GM12891 (cell line): ENCODE measurements at places on chromosomes 13 and 19.
A peak's percentile ranks its signal among the peaks of the same experiment; 100 is the strongest.

DNA sequence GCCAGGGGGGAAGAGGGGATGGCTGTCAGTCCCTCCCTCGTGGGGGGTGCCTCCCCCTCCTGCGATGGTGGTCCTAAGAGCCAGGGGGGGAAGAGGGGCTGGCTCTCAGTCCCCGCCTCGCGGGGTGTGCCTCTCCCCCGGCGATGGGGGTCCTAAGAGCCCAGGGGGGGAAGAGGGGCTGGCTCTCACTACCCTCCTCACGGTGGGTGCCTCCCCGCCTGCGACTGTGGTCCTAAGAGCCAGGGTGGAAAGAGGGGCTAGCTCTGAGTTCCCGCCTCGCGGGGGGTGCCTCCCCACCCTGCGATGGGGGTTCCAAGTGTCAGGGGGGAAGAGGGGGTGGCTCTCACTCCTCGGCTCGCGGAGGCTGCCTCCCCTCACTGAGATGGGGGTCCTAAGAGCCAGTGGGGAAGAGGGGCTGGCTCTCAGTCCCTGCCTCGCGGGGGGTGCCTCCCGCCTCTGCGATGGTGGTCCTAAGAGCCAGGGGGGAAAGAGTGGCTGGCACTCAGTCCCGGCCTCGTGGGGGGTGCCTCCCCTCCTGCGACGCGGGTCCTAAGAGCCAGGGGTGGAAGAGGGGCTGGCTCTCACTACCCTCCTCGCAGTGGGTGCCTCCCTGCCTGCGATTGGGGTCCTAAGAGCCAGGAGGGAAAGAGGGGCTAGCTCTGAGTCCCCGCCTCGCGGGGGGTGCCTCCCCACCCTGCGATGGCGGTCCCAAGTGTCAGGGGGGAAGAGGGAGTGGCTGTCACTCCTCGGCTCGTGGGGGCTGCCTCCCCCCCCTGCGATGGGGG is 2325.6 kb upstream of the PCDH20 start:
- no peak for DNase-seq

- no peak for DNase-seq
Measured at GRCh38 chr13:28340272-28340793, 154.6 kb downstream of the FLT1 start.

DNA sequence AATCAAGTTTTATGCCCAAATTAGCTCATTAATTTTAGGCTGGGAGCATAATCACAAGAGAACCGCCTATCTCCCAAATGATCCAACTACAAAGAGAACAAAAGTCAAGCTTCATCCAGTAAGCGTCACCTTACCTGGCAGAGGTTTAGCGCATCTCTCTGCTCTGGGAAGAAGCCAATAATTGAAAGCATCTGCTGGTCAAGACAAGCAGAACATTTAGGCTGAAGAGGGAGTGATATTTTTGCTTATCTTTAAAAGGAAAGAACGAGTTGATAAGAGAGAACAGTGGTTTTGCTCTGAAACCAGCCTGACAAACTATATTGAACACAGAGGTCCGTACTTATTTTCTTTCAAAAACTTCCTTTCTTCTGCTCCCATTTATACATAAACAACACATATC is 242.1 kb downstream of the ENOX1 start:
- no peak for DNase-seq

- DNase-seq: no peak
Measured at GRCh38 chr13:99987154-99988019, 5.8 kb downstream of the ZIC2 start.

GRCh38 chr13:89968470-89968869 is 1379.0 kb upstream of the MIR17HG start:
- no peak for DNase-seq

DNA sequence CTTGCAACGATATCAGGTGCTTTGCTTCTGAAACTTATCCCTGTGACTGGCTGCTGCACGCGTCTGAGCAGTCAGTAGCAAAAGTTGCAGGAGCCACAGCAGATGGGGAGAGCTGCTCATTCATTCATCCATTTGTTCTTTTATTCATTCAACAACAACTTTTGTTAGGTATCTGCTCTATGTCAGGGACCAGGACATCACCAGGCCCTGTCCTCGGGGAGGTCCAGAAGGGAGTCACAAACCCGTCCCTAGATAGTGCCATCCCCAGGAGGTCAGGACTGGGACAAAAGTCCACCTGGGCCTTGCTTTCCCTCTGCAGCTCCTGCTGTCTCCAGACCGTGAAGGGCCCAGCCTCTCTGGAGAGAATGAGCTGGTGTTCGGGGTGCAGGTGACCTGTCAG is 2.6 kb downstream of the ARHGAP33 start:
- DNase-seq: no peak

DNA sequence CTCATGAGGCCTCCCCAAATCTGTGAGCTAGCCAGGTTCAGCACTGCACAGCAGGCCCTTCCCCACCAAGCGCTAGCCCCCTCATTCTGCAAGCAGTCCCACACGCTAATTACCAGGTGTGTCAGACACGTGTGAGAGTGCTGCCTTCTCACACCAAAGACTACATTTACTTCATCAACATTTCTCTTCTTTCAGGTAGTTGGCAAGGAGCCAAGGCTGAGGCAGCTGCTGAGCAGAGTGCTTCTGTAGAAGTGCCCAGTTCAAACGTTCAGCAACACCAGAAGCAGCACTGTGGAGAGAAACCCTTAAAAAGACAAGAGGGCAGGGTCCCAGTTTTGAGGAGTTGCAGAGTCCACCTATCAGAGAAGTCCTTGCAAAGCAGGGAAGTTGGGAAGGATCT is 6.4 kb downstream of the ZNF773 start:
- no peak for DNase-seq

- no peak for DNase-seq
Measured at GRCh38 chr13:103243495-103243894, 177.3 kb upstream of the SLC10A2 start.

DNA sequence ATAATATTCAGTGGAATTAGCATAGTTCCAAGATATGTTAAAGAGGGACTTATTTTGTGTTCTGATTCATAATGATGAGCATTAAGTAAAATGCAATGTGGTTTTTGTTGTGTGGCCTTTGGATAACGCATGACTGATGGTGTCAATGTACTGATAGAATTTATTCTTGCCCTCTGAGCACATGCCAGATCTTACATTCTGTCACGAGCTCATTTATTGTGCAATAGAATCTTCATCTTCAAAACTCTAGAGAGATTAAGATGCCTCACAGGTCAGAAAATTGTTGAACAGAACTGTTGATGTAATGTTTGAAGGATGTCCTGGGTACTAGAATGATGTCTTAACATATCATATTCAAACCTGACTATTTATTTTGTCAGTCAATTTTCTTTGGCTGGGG is 148.0 kb upstream of the HTR2A start:
- DNase-seq: no peak

DNA sequence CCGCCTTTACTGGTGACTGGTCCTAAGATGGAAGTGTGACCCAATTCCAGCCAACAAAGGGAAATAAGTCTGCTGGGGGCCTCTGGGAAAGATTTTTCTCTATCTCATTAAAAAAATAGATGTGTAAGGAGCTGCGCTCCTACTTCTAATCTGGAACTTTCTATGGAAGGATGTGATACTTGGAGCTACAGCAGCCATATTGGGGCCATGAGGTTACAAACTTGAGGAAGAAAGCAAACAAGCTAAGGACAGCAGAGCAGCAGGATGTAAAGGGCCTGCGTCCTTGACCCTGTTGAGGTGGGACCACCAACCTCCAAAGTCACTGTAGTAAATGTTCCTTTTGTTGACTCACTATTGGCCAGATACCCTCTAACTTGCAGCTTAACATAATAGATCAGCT is 7.5 kb downstream of the GPR42 start:
- no peak for DNase-seq

GRCh38 chr13:42364613-42365000 is 92.7 kb downstream of the AKAP11 start:
- no peak for DNase-seq

- no peak for DNase-seq
Measured at GRCh38 chr13:106372199-106373155, 163.0 kb downstream of the EFNB2 start.

- DNase-seq: no peak
Measured at GRCh38 chr13:97329331-97329730, 104.6 kb upstream of the RAP2A start.

DNA sequence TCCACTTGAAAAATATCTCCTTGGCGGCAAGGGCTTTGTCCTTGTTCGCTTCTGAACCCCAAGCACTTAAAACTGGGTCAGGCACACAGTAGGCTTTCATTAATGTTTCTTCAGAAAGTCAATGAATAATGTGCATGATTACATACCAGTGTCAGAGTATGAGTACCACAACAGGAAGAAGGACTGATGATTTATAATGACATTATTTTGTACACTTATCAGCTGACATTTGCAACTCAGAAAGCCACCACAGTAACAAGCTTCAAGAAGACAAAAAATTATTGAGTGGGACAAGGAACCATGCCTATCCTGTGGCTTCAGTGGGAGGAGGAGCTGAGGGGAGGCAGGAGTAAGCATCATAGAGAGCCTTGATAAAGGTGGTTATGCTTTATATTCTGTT is 10.0 kb downstream of the POLR1D start:
- DNase-seq: no peak

- DNase-seq: peak; percentile 73
Measured at GRCh38 chr19:45117167-45117594, 24.2 kb downstream of the PPP1R37 start.

DNA sequence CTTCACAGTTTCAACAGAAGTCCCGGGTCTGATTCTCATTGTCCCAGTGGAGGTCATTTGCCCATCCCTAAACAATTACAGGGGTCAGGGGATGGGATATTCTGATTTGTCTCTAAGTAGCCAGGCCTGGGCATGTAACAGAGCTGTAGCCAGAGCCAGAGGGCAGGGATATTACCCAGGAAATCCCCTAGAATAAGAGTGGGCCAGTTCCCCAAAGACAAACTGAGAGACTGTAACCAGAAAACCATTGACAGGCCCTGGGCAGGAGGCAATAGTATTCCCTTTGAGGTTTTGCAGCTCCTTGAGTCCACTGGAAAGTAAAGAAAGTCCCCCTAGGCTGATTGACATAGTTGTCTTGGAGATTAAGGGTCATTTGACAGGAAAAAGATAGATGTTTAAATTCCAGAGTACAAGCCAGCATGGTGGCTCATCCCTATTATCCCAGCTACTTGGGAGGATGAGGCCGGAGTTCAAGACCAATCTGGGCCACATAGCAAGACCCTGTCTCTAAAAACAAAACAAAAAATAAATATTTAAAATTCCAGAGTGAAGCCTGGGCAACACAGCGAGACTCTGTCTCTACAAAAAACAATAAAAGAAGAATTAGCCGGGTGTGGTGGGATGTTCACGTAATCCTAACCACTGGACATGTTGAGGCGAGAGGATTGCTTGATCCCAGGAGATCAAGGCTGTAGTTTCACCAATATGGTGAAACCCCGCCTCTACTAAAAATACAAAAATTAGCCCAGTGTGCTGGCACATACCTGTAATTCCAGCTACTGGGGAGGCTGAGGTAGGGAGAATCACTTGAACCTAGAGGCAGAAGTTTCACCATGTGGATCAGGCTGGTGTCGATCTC is 1.9 kb upstream of the SDHAF1 start:
- no peak for DNase-seq

DNA sequence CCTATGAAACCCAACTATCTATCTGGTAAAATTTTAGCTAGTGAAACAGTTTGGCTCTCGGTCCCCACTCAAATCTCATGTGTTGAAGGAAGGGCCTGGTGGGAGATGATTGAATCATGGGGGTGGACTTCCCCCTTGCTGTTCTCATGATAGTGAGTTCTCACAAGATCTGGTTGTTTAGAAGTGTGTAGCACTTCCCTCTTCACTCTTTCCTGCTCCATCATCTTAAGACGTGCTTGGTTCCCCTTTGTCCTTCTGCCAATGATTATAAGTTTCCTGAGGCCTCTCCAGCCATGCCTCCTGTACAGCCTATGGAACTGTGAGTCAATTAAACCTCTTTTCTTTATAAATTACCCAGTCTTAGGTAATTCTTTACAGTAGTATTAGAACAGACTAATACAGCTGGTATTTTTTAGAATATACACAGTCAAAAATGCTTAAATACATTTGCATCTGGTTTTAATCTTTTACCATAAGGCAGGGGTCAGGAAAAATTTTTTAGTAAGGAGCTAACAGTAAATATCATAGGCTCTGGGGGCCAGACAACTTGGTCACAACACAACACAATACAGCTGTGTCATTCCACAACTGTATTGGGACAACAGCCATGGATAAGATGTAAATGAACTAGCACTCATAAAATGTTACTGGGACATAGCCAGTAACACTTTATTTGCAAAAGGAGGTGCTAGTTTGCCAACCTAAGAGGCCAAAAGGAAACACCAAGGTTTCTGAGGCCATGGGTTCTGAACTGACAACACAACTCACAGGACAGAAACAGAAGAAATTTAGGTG is 24.3 kb downstream of the DZIP1 start:
- DNase-seq: no peak

- no peak for DNase-seq
Measured at GRCh38 chr13:22091222-22091970, 420.5 kb downstream of the FGF9 start.

DNA sequence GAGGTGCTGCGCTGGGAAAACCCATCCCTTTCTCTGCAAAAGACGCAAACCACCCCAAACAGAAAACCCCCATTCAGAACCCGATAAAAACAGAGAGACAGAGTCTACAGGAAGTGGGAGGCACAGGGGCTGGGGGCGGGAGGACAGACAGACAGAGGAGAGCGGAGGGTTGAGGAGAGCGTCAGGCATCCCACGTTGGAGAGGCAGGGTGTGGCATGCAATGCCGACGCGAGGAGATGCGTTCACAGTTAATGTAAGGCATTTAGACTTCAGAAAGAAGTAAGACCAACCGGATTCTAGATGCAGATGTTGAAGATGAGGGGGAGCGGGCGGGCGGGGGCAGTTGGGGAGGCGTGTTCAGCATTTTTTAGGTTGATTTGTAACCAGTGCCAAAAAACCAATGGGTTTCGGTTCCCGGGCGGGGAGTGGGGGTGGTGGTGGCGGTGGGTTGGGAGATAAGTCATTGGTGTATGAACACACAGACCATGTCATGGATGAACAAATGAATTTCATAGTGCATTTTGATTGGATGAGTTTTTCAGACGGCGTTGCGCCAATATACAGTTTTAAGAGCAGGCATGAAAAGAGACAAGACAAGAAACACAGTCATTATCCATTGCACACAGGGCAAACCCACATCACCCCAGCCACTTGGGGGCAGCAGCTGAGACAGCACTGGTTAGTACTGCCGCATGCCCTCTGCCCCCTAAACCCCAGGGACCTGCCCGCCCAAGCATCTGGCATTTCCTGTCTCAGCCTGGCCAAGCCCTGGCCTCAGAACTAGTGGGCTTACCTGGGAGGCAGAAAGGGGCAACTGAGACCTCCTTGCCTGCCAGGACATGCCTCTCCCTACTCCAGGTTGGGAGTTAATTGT is 91.3 kb downstream of the IER2 start:
- no peak for DNase-seq

GRCh38 chr13:60514891-60515290 is 117.9 kb downstream of the TDRD3 start:
- no peak for DNase-seq

- DNase-seq: no peak
Measured at GRCh38 chr19:19628501-19629134, 598 bp upstream of the LPAR2 start.
